Epithelial cell of proximal tubule (primary cell): ENCODE measurements at places on chromosomes 12 and 14.

DNA sequence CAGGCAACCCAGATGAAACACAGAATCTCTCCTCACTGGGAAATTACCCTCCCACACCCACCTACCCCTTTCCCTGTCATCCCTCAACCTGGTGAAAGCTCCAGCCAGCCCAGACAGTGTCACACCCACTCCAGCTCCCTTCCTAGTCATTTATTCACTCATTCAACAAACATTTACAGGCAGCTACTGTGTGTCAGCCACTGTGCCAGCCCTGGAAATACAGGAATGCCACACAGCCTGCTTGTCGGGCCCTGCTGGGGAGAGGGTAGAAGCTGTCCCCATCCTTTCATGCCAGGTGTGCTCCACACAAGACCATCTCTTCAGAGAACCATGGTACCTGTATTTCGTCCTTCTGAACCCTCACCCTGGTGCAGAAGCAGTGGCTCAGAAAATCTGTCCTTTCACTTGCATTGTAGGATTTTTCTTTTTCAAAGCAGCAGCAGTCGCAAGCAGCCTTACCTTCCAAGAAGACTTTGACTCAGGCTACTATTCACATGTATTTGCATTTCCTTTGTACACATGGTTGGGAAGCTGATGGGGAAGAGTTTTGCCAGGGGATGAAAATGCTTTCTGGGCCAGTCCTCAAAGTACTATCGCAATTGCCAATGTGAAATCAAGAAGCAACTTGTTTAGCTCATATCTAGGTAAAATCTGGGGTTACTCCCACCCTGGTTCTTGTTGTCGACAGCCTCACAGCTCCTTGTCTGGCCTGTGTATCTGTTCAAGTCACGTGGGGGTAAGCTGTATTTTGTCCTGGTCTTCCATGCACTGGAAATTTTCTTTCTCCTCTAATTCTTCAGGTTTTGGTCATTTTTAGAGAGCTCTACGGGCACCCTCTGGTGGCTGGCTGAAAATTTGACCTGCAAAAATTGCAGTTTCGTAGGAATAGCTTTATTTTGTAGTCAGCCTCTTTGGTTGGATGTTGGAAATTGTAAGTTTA is 147.4 kb upstream of the EGLN3 start:
- no peak for DNase-seq

GRCh38 chr14:24095271-24096068 is 1.4 kb downstream of the PCK2 start:
- DNase-seq, result no peak

GRCh38 chr12:66187821-66188220 is 1.2 kb upstream of the IRAK3 start:
- no peak for DNase-seq

DNA sequence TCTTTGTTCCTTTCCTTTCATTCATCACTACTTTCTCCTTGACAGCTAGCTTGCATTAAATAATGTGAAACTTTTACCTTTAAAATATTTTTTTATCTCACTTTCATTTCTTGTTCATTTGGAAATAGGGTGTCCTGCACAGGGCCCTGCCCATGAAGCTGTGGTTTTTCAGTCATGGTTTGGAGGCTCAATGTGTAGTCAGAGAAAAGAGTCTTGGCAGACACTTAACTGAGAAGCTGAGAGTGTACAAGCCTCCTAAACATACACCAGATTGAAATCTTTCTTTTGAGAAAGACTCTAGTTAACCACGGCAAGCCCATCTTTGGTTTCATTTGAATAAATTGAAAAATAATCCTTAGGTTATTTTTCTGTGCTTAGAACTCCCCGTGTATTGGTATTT is 74.2 kb downstream of the KICS2 start:
- DNase-seq, result no peak

DNA sequence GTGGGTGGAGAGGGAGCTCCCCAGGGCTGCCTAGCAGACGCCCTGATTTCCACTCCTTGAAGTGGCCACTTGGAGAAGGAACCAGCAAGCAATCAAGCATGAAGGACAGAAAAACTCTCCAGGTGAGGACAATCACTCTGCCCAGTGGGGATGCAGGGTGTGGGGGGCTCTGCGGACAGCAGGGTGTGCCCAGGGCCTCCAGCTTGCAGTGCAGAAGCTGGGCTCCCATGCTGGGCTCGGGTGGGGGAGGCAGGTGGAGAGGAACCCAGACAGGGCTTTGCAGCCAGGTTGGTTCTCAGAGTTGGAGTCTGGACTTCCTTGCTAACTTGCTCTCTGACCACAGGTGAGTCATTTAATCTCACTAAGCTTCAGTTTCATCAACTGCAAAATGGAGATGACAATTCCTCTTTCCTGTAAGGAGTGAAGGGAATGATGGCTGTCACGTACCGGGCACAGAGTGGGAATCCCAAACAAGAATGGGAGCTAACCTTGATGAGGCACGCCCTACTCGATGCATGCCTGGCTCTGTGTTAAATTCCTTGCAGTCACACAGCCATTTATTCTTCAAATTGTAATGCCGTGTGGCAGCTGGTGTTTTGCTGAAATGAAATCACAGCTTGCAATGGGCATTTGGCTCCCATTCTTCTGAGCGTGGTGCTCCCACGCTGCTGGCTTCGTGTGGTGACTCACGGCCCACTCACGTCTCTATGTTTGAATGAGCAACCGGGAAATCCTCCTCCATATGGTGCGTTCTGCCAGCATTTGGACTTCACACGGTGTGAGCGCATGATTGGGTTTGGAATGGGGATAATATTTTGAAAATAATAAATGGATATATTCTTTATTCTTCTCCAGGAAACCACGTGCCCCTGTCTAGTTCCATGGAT is 75.2 kb downstream of the PRIMA1 start:
- no peak for DNase-seq

- no peak for DNase-seq
These were observed 412.4 kb downstream of the PCNX1 start for GRCh38 chr14:71319666-71320065.

GRCh38 chr12:47236109-47236714 is 156.5 kb upstream of the AMIGO2 start:
- peak; percentile 32 for DNase-seq

GRCh38 chr12:17372508-17372907 is 717.5 kb downstream of the RERGL start:
- DNase-seq, result no peak

- no peak for DNase-seq
These were observed 1375.2 kb upstream of the TMEM132C start for GRCh38 chr12:126891789-126892188.

DNA sequence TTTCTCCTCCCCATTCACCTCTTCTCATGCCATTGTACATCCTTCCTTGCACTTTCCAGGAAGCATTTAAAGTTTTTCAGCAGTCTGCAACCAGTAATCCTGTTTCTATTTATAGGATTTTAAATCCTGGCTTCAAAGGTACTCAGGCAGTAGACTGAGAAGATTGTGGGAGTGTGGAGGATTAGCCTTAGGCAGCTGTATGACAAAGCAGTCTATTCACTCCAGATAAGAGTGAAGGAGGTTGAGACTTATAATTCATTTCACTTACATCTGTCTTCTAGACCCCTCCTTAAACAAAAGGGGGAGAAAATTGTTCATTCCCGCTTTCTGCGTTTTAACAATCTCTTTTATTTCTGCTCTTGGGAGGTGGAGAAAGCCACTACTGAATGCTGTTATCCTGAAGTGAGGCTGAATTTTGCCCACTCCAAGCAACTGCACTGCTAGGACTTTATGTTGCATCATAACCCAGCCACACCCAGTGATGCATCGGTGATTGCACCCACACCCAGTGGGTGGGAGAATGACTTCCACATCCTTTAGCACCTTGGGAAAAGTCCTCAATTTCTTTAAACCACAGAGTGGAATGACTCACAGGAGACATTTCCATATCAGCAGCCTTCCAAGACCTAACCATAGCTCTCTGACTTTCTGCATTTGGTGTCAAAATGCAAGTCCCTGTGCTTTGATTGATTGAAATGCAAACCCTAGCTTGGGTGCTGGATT is 382.5 kb upstream of the ATP2B1 start:
- DNase-seq, result peak; percentile 89

GRCh38 chr12:129119537-129119936 is 266.3 kb downstream of the GLT1D1 start:
- no peak for DNase-seq

DNA sequence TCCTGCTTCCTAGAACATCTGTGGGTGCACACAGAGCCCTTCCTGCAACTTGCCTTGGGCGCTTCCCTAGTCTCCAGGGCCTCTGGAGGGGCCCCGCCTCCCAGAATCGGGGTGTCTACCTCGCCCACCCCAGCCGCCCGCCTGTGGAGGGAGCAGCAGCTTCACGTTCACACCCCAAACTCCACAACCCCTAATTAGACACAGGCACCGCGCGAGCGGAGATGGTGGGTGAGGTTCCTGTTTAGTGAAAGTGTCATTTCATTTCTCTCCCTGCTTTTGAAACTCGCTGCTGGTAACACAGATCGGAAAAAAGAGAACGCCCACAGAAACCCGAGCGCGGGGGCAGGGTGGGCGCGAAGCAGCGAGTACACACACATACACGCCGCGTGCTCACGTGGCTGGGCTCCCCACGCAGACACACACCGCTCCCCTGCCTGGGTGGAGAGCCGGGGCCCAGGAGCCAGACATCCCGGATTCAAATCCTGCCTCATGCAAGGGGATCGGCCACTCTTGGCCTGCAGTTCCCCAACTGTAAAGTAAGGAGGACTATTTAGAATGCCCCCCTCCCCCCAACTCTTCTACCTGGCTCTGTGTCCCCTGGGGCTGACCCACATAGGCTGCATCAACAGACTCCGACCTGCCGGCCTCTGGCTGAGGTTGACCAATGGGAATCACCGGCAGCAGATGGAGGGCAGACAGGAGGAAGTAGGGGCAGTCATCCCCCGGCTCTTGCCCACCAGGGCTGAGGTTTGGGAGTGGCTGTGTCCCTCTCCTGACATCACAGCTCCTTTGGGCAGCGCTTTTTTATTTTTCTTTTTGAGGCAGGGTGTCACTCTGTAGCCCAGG is 79.2 kb upstream of the NCOR2 start:
- DNase-seq, result no peak

- DNase-seq, result no peak
These were observed 25.0 kb downstream of the PDZRN4 start for GRCh38 chr12:41213107-41213506.

- no peak for DNase-seq
These were observed 100.5 kb upstream of the LMNTD1 start for GRCh38 chr12:25653487-25654175.

GRCh38 chr12:113899561-113900471 is 66.3 kb downstream of the RBM19 start:
- DNase-seq, result no peak

GRCh38 chr12:6426882-6427671 is 17.7 kb upstream of the CD27 start:
- DNase-seq, result peak; percentile 18

DNA sequence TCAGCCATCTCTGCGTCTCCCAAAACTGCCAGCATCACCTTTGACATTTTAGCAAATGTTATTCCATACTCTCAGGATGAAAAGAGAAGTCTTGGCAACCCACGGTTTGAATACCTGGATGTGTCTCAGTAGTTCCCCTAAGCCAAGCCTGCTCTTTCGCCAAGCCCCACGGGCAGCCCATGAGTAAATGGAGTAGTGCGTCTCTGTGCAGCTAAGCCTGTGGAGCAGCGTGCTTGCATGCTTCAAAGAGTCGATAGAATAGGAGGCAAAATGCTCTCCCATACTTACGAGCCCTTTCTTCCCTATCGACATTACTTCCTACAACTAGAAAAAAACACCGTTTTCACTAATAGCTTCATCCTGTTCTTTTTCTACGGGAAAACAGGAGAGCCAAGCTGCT is 634.5 kb upstream of the TMEM132C start:
- DNase-seq, result no peak

DNA sequence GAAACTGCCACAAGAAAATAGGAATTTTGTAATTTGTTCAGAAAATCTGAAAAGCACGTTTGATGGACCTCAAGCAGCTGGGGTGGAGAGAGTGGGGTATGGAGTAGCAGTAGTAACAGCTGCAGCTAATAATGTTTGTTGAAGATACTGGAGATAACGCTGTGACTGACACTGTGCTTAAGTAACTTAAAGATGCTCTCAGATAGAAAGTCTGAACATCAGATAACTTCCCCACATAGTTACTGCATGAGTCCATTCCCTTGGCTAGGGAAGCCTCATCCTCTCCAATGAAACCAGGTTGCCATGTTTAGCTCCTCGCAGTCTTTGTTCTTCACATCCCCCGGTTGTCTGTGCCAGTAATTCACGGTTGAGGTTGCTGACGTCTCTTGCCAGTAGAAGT is 24.9 kb downstream of the RMST start:
- no peak for DNase-seq

DNA sequence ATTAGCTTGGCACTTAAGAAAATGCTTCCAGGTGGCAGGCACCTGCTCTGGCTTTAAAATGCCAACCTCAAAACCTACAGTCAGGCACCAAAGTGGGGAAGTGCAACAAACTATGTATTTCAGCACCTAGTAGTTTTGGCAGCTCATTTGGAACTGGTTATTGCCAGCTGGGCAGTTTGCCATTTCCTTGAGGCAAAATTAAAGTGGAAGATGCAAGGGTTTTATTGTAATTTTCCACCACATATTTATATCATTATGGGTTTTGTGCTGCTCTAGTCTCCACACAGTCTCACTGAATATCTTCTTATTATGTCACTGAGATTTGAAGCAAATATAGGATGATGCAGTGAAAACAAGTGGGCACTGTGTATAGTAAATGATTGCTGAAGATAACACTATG is 117.0 kb downstream of the PRKD1 start:
- DNase-seq, result no peak

GRCh38 chr12:6074979-6075585 is 49.4 kb downstream of the VWF start:
- no peak for DNase-seq

DNA sequence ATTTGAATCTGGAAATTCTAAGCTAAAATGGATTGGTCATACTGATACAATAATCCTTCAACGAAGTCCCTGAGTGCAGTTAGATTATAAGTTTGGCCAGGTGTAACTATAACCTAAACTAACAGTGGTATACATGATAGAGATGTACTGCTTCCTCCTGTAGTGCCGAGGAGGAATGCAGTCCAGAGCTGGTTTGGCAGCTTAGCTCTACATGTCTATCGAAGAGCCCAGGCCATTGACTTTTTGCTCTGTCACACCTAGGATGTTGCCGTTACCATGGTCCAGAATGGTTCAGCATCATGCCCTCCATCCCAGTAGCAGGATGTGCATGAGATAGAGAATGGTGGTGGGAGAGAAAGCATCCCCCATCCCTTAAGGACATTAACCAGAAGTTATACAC is 318.1 kb downstream of the ZFP36L1 start:
- DNase-seq, result no peak

- no peak for DNase-seq
These were observed 182.7 kb downstream of the KTN1 start for GRCh38 chr14:55762595-55763232.
